ENCODE measurements at places on chromosomes 6 and 20.

- H3K27me3 ChIP-seq = no peaks in the 10 kb centered on the region
- peak; percentile 68 for DNase-seq
- no peaks in the 10 kb centered on the region for H3K36me3 ChIP-seq
- H3K4me3 ChIP-seq = peak overlapping the region; percentile 26
- no peak overlapping the region for H3K27ac ChIP-seq
These were observed 117.2 kb upstream of the BACH2 start for GRCh38 chr6:90413867-90414266.

DNA sequence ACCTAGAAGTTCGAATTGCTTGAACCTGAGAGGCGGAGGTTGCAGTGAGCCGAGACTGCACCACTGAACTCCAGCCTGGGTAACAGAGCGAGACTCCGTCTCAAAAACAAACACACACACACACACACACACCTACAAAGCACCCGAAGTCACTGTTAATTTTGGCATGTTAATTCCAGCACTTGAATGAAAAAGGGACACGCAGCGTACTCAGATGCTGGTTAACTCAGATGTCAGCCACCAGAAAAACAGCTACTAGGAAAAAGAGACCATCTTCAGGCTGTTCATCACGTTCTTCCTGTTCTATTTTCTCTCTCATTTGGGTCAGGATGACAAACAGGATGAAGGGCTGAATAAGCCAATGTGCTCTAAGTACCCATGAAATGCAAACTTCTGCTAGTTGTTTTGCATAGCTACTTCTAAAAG, 46.9 kb downstream of the BLOC1S5 start:
- DNase-seq = no peak
- H3K27ac ChIP-seq = no peak overlapping the region
- H3K27me3 ChIP-seq = no peaks in the 10 kb centered on the region
- peaks cover 4% of the 10 kb centered on the region for H3K36me3 ChIP-seq

- DNase-seq = no peak
- no peak overlapping the region for H3K27ac ChIP-seq
- no peaks in the 10 kb centered on the region for H3K36me3 ChIP-seq
- H3K27me3 ChIP-seq = no peaks in the 10 kb centered on the region
- H3K4me1 ChIP-seq = peaks cover 25% of the 10 kb centered on the region
These were observed 295.5 kb downstream of the PLCB1 start for GRCh38 chr20:8427419-8428040.

DNA sequence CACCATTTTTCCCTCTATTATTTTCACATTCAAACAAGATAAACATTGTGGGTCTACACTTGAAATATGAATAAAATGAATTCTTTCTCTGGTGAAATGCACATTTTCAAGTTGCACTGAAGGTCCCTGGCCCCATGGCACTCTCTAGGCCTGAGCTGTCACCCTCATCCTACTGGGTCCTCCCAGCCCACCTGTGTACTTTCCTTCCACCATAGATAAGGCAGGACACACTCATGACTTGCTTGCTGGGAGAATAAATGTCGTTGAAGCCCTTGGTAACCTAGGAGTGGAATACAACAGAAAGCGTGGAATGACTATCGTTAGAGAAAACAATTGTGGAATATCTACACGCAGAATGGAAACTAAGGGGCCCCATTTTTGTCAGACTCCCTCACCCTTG, 101.0 kb upstream of the QKI start:
- no peaks in the 10 kb centered on the region for H3K4me1 ChIP-seq
- DNase-seq = no peak
- H3K36me3 ChIP-seq = no peaks in the 10 kb centered on the region
- peaks cover 4% of the 10 kb centered on the region for H3K27me3 ChIP-seq
- H3K27ac ChIP-seq = no peak overlapping the region
- H3K4me3 ChIP-seq = no peak overlapping the region

- H3K27me3 ChIP-seq = no peaks in the 10 kb centered on the region
- H3K4me3 ChIP-seq = peak overlapping the region; percentile 71
- H3K4me1 ChIP-seq = peaks cover 38% of the 10 kb centered on the region
- H3K27ac ChIP-seq = peak overlapping the region; percentile 90
- peak; percentile 85 for DNase-seq
These were observed 9.4 kb upstream of the ARMC12 start for GRCh38 chr6:35727231-35727934.

GRCh38 chr6:85684133-85684808, 41.6 kb upstream of the SYNCRIP start:
- no peak overlapping the region for H3K27ac ChIP-seq
- H3K27me3 ChIP-seq = no peaks in the 10 kb centered on the region
- no peaks in the 10 kb centered on the region for H3K36me3 ChIP-seq
- no peak overlapping the region for H3K4me3 ChIP-seq

GRCh38 chr20:3473944-3474343, 3.1 kb downstream of the ATRN start:
- no peaks in the 10 kb centered on the region for H3K36me3 ChIP-seq
- no peaks in the 10 kb centered on the region for H3K27me3 ChIP-seq
- H3K4me1 ChIP-seq = peaks cover 11% of the 10 kb centered on the region
- no peak for DNase-seq

GRCh38 chr6:111427341-111428116, 55.5 kb downstream of the REV3L start:
- no peak overlapping the region for H3K27ac ChIP-seq
- H3K4me3 ChIP-seq = no peak overlapping the region
- no peak for DNase-seq
- H3K36me3 ChIP-seq = no peaks in the 10 kb centered on the region

DNA sequence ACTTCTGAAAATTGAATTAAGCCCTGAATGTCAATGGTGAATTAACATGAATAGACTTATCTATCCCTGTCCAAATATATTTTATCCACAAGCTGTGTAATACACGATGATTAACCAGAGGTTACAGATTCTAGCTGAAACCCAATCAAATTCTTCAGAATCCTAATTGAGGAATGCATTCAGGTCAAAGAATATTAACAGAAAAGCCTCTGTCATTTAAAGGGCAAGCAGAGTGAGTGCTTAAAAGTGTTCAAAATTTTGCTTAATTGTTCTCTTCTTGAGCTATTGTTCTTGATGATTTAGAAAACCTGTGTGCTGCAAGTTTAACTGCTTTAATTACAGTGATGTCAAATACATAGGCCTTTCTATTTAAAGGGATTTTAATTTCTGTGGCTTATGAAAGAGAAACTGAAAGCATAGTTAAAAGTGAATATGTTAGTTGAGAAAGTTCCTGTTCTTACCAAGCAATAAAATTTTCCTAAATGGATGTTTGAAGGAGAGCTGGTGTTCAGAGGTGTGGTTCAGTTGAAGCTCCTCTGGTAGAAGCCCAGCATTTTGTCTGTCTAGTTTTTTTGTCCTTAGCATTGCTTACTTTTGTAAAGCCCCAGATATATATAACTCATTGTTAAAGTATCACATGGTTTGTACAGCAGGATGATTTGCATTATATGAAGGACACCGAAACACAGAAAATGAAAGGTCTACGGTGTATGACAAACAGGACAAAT, 466.3 kb upstream of the PLCB4 start:
- DNase-seq = no peak
- H3K36me3 ChIP-seq = no peaks in the 10 kb centered on the region
- no peaks in the 10 kb centered on the region for H3K27me3 ChIP-seq
- no peaks in the 10 kb centered on the region for H3K4me1 ChIP-seq
- no peak overlapping the region for H3K27ac ChIP-seq

- no peak for DNase-seq
- no peak overlapping the region for H3K27ac ChIP-seq
These were observed 33.8 kb downstream of the SUMO4 start for GRCh38 chr6:149433881-149434280.

- DNase-seq = no peak
These were observed 24.8 kb downstream of the CDH22 start for GRCh38 chr20:46283426-46284039.

DNA sequence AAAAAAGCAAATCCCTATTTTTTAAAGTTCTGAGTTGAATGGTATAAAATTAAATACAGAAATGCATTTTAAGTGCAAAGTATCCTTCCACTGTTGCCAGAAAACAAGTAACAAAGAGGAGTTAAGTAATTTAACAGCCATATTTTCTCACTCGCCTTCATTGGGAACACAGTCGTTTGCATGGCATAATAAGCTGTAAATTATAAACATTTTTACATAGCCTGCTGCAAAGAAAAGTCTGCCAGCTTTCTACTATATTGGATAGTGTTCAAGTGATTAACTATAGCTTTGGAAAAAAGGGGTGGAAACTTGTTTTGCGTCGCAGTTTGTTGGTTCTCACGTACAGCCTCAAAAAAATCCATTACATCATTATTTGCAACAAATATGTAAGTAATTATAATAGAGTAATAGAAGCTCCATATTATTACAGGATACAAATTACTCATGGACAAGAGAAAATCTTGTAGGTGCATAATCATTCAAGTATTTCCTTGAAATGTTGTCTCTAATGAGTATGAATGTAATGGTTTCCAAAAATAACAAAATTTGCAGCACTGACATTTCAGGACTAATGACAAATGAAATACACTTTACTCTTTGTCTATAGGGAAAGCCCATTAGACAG, 139.3 kb downstream of the PDSS2 start:
- no peak for DNase-seq
- no peak overlapping the region for H3K27ac ChIP-seq
- no peaks in the 10 kb centered on the region for H3K4me1 ChIP-seq
- H3K4me3 ChIP-seq = no peak overlapping the region

DNA sequence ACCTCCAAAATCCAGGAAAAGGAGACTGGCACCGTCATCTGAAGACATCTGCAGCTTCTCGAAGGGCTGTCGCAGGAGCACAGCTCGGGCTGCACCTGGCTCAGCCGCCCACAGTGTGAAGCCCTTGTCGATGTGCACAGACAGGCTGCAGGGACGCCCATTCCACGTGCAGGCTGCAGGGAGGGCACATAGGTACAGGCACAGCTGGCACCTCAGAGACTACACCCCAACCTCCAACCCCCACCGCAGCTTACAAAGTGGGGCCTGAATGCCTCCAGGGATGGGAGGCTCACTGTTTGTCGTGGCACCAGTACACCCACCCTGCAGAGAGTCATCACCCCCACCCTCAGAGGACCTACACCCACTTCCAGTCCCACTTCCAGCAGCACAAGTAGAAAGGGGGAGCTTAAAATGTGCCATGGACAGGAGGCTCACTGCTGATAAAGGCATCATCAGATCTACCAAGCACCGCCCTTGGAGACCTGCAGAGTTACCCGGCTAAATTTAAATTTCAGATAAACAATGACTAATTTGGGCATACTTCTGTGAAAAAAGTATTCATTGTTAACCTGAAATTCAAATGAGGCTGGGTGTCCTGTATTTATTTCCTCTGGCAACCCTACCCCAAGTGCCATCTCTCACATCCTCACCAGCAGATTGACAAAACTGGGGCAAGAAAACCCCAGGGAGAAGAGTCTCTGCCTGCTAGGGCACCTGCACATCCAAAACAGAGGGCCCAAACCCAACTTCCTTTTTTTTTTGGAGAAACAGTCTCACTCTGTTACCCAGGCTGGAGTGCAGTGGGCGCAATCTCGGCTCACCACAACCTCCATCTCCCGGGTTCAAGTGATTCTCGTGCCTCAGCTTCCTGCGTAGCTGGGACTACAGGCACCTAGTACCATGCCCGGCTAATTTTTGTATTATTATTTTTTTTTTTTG, 7.7 kb upstream of the CDK5RAP1 start:
- DNase-seq = no peak
- H3K27ac ChIP-seq = no peak overlapping the region
- no peaks in the 10 kb centered on the region for H3K27me3 ChIP-seq
- H3K4me1 ChIP-seq = no peaks in the 10 kb centered on the region
- no peaks in the 10 kb centered on the region for H3K36me3 ChIP-seq

GRCh38 chr6:135901774-135902524, 50.4 kb downstream of the PDE7B start:
- no peaks in the 10 kb centered on the region for H3K36me3 ChIP-seq
- H3K4me3 ChIP-seq = no peak overlapping the region
- peaks cover 41% of the 10 kb centered on the region for H3K27me3 ChIP-seq
- H3K4me1 ChIP-seq = no peaks in the 10 kb centered on the region

DNA sequence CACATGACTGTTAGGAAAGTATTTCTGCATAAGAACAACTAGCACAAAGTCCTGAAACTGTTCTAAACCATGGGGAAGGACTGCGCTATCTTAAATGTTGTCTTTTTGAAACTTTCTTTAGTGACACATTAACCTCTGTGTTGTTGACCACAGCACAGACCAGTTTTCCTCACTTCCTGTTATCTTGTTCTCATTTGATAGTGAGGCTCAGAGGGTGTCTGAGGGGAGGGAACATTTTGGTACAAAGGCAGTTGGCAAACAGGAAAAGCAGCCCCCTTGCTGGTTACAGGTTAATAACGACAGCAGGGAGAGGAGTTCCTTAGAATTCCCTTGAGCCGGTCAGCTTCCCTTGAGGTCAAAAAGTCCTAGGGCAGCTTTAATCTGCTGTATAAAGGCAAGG, 143.5 kb upstream of the BMP2 start:
- no peak overlapping the region for H3K27ac ChIP-seq
- H3K27me3 ChIP-seq = no peaks in the 10 kb centered on the region
- no peak for DNase-seq
- no peak overlapping the region for H3K4me3 ChIP-seq
- H3K4me1 ChIP-seq = no peaks in the 10 kb centered on the region

- no peak for DNase-seq
- H3K4me3 ChIP-seq = no peak overlapping the region
- no peaks in the 10 kb centered on the region for H3K36me3 ChIP-seq
- H3K27me3 ChIP-seq = peaks cover 3% of the 10 kb centered on the region
- H3K27ac ChIP-seq = no peak overlapping the region
- H3K4me1 ChIP-seq = no peaks in the 10 kb centered on the region
These were observed 46.8 kb downstream of the SUN5 start for GRCh38 chr20:32957459-32957858.

DNA sequence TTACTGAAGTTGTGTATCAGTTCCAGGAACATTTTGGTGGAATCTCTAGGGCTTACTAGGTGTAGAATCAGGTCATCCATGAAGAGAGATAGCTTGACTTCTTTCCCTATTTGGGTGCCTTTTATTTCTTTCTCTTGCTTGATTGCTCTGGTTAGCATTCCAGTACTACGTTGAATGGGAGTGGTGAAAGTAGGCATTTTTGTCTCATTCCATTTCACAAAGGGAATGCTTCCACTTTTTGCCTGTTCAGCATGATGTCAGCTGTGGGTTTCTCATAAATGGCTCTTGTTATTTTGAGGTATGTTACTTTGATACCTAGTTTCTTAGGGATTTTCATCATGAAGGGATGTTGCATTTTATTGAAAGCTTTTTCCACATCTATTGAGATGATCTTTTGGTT, 195.3 kb downstream of the MOXD1 start:
- H3K36me3 ChIP-seq = no peaks in the 10 kb centered on the region
- H3K27me3 ChIP-seq = no peaks in the 10 kb centered on the region
- no peak overlapping the region for H3K4me3 ChIP-seq
- no peak for DNase-seq

GRCh38 chr6:130975325-130975724, 87.7 kb downstream of the EPB41L2 start:
- H3K4me1 ChIP-seq = peaks cover 30% of the 10 kb centered on the region
- no peaks in the 10 kb centered on the region for H3K36me3 ChIP-seq
- no peak overlapping the region for H3K27ac ChIP-seq

DNA sequence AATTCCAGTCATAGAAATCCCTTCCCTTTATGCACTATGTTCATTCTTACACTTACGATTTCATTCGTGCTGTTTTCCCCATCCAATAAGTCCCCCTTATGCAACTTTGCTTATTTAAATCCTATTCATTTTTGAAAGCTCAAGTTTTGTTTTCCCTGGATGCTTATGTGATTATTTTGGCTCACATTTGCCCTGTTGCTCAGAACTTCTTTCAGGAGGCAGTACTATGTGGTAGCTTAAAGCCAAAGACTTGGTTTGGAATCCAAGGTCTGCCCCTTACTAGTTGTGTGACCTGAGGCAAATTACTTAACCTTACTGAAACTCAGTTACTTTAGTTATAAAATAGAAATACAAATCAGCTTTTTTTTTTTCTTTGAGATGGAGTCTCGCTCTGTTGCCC, 59.6 kb downstream of the MOXD1 start:
- H3K4me1 ChIP-seq = no peaks in the 10 kb centered on the region
- no peak for DNase-seq
- no peaks in the 10 kb centered on the region for H3K36me3 ChIP-seq
- no peak overlapping the region for H3K4me3 ChIP-seq
- no peak overlapping the region for H3K27ac ChIP-seq
